Stimulated activated naive B cell treated with anti-CD40 and anti-IgM and Interleukin-4, amounts not matched to agents 10 μg/mL and 1 μg/mL and 100 μg/mL, for 72 hours (primary cell): ENCODE measurements at places on chromosomes 7 and 10.
A peak's percentile ranks its signal among the peaks of the same experiment; 100 is the strongest.

DNA sequence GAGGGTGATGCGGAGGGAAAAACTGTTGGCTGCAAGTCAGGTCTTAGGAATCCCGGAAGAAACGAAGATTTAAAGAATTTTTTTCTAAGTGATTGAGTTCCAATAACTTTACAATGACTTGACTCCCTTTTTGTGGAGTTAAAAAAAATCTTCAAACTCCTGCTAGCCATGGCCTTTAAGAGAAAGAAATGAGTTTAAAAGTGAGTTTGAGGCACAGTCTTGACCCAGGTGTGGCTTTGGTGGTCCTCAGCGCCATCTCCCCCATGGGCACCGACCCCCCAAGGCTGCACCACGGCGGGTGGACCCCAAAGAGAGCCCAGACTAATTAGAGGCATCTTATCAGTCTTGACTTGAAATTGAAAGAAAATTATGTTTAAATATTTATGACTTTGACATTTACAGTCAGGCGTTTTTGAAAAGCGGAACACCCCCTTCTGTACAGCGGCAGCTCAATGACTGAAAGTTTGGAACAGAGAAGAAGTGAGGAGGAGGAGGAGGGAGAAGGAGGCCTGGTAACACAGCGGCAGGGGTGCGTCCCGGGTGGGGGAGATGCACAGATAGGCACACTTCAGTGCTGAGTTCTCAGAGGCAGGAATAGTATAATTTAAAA lies 349.6 kb downstream of the DNAJB6 start:
- no peak for DNase-seq

- no peak for DNase-seq
These were observed 14.0 kb downstream of the MMD2 start for GRCh38 chr7:4944939-4945338.

DNA sequence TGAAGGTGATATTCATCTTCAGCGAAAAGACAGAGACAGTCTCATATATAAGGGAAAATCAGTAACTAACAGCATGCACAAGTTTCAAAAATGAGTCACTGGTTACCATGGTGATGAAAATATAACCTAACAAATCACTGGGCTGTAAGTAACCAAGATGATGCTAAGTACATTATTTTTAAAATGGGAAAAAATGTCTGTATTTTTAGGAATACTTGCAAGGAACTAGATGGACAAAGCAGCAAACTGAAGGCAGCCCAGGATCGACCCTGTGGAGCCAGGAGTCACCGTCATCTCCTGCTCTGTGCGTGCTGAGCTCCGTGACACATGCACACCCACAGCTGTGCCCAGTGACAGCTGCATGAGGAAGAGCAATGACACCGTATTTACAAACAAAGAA lies 137.3 kb downstream of the ELMO1 start:
- DNase-seq, result peak; percentile 12

GRCh38 chr7:148264933-148265557 lies 325.5 kb upstream of the C7orf33 start:
- no peak for DNase-seq

GRCh38 chr7:139889186-139889871 lies 60.3 kb downstream of the TBXAS1 start:
- no peak for DNase-seq

DNA sequence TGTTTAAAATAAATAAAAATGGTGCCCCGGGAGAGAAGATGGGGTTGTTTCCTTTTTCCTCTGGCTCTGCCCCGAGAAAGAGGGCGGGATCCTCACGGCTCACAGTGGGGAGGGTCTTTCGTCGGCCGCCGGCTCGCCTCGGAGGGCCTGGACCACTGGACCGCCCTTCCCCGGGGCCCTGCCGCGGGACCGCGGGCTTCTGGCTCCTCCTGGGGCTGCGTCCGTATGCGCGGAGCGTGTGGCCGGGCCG lies 3.5 kb upstream of the IGF2BP3 start:
- no peak for DNase-seq

- DNase-seq, result no peak
These were observed 69.9 kb downstream of the FAM204A start for GRCh38 chr10:118272149-118272721.

DNA sequence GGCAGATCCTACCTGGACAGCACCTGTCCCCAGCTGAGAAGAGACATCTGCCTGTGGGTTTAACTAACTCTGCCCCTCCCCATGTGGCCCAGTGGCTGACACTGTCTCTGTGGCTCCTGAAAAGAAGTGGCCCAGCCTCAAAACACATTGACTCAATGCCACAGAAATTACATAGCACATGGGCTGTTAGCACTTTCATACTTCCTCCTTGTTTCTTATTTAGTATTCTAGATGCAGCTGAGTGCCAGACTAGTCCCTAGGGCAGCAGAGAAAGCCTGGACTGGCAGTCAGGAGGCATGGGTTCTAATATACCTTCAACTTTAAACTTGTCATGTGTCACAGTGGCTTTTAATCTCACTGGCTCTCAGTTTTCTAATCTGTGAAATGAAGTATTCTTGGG lies 171.0 kb downstream of the TRIL start:
- no peak for DNase-seq

- no peak for DNase-seq
These were observed 859.8 kb downstream of the LRMDA start for GRCh38 chr10:76291175-76291574.

DNA sequence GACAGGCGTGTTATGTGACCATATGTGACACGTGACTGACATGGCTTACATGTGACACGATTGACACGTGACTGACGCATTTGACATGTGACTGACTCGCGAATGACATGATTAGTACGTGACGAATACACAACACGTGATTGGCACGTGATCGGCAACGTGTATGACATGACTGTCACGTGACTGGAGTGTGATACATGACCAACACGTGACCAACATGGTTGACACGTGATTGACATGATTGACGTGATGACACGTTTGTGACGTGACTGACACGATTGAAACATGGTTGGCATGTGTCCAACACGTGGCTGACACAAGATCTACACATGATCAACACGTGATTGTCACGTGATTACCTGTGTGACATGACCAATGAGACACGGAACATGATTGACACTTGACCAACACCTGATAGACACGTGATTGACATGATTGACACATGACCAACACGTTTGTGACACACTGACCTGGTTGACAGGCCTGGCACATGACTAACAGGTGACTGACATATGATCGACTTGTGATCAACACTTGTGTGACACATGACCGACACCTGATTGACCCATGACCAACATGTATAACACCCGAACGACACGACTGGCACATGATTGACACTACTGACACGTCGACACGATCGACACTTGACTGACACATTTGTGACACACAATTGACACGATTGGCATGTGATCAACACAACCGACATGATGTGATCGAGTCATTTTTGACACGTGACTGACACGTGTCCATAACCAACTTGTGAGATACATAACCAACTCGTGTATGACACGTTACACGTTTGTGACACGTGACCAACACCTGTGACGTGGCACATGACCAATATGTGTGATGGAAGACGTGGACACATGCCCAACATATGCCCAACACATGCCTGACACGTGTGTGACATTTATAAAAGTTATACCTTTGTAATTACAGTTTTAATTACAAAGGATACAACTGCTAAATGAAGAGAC lies 21.1 kb downstream of the CRPPA start:
- no peak for DNase-seq

- DNase-seq, result no peak
These were observed 12.3 kb upstream of the TRDMT1 start for GRCh38 chr10:17213646-17214349.
